Astrocyte (in vitro differentiated cells and primary cell): ENCODE measurements at places on chromosomes 6 and 20. TPM values are rescaled to one million over a fixed set of nuclear protein-coding genes. Genes with fewer than 3 reads are reported as not detected.

DNA sequence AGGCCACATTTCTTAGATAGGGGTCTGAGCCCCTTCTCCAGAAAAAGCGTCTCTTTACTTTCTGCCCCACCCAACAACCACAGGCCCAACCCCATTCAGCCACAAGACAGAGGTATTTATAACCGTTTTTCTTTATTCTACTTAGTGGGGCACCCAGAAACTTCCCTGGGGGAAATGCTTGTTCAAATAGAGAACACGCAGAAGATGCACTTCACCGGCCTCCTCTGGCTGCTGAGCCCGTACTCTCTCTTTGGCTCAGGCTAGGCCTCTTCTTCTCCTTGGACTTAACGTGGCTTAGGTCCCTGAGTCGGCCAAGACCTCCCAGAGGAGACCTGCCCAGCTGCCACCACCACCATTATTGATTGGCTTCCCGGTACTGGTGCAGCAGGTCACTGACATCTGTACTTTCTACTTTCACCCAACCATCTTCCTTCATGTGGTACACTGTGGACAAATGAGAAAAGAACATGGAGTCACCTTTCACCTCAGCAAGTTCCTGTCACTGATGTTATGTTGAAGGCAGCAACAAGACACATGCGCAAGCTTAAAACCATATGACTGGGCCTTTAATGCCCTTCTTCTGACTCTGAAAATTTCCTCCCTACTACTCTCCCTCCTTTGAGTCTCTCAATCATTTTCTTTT lies 2.2 kb upstream of the TAP2 start:
- no peaks in the 10 kb centered on the region for H3K27me3 ChIP-seq
- H3K27ac ChIP-seq: no peak overlapping the region
- H3K4me3 ChIP-seq: no peak overlapping the region
- H3K4me1 ChIP-seq: peaks cover 14% of the 10 kb centered on the region
- no peaks in the 10 kb centered on the region for H3K36me3 ChIP-seq

- H3K27ac ChIP-seq: no peak overlapping the region
- no peak overlapping the region for H3K4me3 ChIP-seq
- no peaks in the 10 kb centered on the region for H3K36me3 ChIP-seq
- H3K27me3 ChIP-seq: no peaks in the 10 kb centered on the region
These were observed 87.7 kb upstream of the BEND3 start for GRCh38 chr6:107202876-107203468.

- no peaks in the 10 kb centered on the region for H3K36me3 ChIP-seq
- H3K4me1 ChIP-seq: no peaks in the 10 kb centered on the region
- no peak overlapping the region for H3K4me3 ChIP-seq
- H3K27me3 ChIP-seq: no peaks in the 10 kb centered on the region
These were observed 228.3 kb upstream of the FKBP1C start for GRCh38 chr6:62982951-62983350.

DNA sequence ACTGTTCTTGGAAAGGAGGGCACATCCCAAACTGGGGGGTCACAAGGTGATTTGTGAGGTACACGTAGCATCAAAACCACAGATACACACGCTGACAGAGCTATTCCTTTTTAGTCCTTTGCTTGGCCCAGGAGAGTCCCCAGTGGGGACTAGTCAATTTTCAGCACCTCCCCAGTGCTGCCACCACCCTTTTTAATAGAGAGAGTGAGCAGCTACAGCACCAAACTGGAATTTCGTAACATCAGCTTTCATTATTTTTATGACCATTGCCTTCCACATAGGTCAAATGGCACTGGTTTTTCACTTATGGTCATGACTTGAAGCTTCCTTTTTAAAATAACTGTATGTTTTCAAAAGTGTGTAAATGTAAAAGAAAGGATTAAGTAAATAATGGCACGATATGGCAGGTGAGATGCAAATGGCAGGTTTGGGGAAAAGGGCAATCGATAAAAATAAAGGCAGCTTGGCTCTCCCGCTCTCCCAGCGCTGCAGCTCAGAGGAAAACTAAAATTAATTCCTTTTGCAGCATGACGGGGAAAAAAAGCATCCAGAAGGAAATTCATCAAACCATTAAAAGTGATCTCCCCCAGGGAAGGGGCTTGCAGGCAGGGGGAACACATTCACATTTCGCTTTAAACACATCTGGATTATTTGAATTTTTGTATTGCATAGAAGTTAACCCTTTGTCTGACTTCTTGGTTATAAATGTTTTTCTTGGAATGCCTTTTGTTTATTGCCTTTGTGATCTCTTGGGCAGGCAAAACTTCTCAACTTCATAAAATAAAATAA lies 95.2 kb downstream of the ANKRD60 start:
- H3K27ac ChIP-seq: no peak overlapping the region
- DNase-seq: no peak
- H3K4me1 ChIP-seq: peaks cover 49% of the 10 kb centered on the region
- no peak overlapping the region for H3K4me3 ChIP-seq

GRCh38 chr6:121880831-121881230 lies 445.4 kb downstream of the GJA1 start:
- H3K27me3 ChIP-seq: no peaks in the 10 kb centered on the region
- DNase-seq: no peak
- no peak overlapping the region for H3K4me3 ChIP-seq
- peaks cover 8% of the 10 kb centered on the region for H3K4me1 ChIP-seq

DNA sequence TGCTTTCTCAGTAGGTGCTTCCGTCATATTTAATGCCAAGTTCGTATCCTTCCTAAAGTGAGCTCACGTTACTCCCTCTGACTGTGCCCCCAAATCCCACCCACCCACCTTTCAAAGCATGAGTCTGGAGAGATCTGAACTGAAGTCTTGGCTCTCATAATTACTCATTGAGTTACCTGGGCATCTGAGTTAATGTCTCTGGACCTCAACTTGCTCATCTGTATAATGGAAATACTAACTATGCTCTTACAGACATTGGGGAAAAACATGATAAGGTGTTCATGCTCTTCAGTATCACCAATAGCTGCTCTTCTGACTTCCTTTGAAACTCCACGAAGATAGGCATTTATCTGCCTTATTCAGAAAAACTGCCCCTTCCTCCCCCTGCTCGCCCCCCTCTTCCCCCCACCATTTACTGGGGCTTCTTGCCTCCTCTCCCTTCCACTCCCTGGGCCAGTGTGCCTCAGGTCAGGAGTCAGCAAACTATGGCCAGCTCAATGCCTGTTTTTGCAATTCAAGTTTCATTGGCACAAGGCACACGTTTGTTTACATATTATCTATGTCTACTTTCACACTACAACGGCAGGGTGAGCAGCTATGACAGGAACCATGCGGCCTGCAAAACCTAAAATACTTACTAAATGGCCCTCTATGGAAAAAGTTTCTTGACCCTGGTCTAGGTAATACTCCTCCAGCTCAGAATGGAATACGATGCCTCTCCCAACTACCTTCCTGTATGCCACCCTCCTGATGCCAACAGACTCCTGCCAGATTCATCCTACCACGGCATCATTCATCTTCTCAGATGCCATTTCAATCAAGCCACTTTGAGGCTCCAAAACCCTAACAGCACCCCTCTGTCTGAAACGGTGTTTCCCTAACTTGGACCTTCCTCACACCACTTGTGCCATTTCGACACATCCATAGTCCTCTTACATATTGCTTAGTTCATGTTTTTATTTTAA lies 138.7 kb downstream of the ZMYND8 start:
- H3K4me3 ChIP-seq: no peak overlapping the region
- peaks cover 32% of the 10 kb centered on the region for H3K36me3 ChIP-seq
- no peaks in the 10 kb centered on the region for H3K27me3 ChIP-seq

GRCh38 chr20:18388860-18389259 lies 78.0 kb downstream of the DZANK1 start:
- no peak overlapping the region for H3K27ac ChIP-seq
- H3K4me3 ChIP-seq: no peak overlapping the region
- DNase-seq: peak; percentile 66
- H3K36me3 ChIP-seq: no peaks in the 10 kb centered on the region
- peaks cover 9% of the 10 kb centered on the region for H3K4me1 ChIP-seq

- H3K36me3 ChIP-seq: no peaks in the 10 kb centered on the region
- DNase-seq: no peak
- H3K4me3 ChIP-seq: no peak overlapping the region
- H3K27ac ChIP-seq: no peak overlapping the region
- H3K27me3 ChIP-seq: no peaks in the 10 kb centered on the region
These were observed 143.9 kb downstream of the ANKRD60 start for GRCh38 chr20:58084566-58084965.

DNA sequence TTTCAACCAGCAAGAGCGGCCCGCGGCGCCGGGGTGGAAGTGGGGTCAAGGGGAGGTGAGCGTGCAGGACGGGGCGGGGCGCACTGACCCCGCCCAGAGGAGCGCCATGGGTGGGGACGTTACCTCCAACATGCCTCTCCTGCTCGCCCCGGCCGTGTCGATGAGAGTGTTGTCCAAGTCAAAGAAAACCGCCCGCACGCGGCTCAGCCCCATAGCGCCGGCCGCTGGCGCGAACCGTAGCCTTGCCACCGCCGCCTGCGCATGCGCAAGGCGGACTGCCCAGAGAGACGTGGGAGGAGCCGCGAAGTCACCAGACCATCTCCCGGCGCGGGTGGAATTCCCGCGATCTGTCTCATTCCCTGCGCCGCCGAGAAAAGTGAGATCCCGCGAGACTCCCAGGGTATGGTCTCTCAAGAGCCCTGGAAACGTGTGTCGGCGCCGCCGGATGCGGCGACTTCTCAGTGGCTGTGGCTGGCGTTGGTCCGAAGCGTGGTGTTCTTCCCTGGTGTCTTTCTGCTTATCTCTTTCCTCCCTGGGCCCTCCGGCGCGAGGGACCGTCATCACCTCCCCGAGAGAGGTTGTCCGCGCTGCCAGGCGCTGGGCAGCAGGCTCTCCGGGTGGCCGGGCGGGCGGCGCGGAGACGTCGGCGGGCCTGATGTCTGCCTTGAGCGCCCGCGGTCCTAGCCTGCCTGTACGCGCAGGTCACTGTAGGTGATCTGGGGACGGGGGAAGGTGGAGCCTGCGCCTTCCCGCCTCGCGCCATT lies at the start of gene NANP:
NANP (minus strand) TSS at position 279 of the 764 bp plus-strand sequence; CDS start at position 213, 66 bp downstream.
- DNase-seq: peak; percentile 94
- no peaks in the 10 kb centered on the region for H3K36me3 ChIP-seq
- H3K27ac ChIP-seq: peak within 1 kb of the TSS; percentile 85
- H3K4me3 ChIP-seq: peak within 1 kb of the TSS; percentile 77
- no peaks in the 10 kb centered on the region for H3K27me3 ChIP-seq

DNA sequence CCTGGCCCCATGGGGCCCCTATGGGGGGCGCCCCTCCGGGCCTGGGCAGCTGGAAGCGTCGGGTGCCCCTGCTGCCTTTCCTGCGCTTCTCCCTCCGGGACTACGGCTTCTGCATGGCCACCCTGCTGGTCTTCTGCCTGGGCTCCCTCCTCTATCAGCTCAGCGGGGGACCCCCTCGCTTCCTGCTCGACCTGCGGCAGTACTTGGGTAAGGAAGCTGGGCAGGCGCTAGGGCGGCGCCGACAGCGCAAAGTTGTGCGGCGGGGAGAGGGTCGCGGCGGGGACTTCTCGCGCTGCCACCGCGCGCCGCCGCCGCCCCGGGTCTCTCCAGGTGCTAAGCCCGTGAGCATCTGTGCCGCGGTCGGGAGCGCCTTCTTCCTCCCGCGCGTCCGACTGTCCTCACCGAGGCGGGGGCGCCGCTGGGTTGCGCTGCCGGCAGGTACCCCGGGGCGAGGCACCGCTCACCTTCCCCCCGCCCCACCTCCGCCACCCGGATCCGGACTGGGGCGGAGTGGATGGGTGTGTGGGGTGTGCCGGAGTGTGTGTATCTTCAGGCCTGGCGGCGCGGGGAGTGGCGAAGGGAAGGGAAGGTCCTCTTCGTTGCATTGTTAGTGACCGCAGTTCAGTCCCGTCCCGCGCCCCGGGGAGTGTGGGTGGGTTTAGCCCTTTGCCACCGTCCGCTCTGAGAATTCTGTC lies 788 bp downstream of the UST start:
- H3K4me3 ChIP-seq: peak overlapping the region; percentile 65
- H3K4me1 ChIP-seq: peaks cover 14% of the 10 kb centered on the region
- peak; percentile 19 for DNase-seq
- no peaks in the 10 kb centered on the region for H3K27me3 ChIP-seq

Gene SRSF12
- total RNA-seq: 7.0 and 9.2 TPM in 2 replicates
